ENCODE measurements at places on chromosomes 5 and 9.

GRCh38 chr9:134325096-134325812 lies 1.0 kb upstream of the RXRA start:
- DNase-seq, result peak; percentile 69

- no peak for DNase-seq
Measured at GRCh38 chr5:76782444-76782843, 36.4 kb upstream of the F2RL1 start.

DNA sequence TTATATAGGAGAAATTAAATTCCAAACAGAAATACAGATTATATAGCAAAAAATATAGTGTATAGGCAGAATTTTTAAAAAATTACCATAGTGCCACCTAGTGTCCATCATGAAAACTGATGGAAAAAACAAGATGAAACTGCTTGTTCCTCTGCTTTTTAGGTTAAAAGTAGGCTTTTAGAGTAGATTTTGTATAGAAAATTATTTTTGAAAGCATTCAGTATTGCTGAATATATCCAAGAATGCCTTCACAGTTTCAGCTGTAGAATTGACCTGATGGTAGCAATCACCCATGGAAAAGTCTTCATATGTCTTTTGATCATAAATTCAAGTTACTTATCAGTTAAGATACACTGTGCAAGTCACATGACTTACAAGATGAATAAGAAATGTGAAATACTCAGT lies 19.7 kb downstream of the RIOK2 start:
- peak; percentile 25 for DNase-seq

GRCh38 chr5:175696139-175696854 lies 38.4 kb downstream of the HRH2 start:
- DNase-seq, result peak; percentile 60

- no peak for DNase-seq
Measured at GRCh38 chr9:1550636-1551035, 464.5 kb upstream of the SMARCA2 start.

GRCh38 chr9:97280755-97281330 lies 26.6 kb upstream of the CCDC180 start:
- peak; percentile 72 for DNase-seq

DNA sequence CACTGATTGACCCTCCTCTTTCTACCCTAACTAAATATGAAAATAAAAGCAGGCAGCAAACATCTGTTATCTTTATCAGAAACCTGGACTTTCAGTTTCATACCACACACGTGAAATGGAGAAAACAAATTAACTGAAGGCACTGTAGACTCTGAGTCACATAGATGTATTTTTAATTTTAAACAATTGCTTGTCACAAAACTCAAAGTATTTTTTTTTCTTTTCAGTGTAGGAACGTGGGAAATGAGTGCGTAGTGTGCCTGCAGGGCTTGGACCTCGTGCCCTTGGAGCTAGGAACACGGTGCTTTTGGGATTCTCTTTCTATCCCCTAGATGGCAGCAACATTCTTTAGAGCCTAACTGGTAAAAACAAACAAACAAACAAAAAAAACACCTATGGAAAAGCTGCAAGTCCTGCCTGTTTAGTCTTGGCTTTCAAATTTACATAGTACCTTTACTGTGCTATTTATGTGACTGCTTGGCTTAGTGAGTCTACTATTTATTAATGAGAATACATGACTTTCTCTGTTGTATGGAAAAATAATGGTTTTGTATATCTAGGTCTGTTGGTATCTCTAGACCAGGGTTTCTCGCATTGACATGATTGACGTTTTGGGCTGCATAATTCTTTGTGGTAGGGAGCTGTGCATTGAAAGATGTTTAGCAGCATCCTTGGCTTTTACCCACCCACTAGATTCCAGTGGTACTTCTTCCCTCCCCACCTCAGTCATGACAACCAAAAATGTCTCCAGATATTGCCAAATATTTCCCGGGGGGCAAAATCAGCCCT lies 16.8 kb upstream of the ACTBL2 start:
- peak; percentile 62 for DNase-seq

- no peak for DNase-seq
Measured at GRCh38 chr5:82713811-82714210, 363.4 kb downstream of the TMEM167A start.

GRCh38 chr9:6106711-6107339 lies 91.4 kb upstream of the RANBP6 start:
- DNase-seq, result peak; percentile 4

- DNase-seq, result peak; percentile 47
Measured at GRCh38 chr9:125889112-125889475, 141.9 kb downstream of the PBX3 start.

DNA sequence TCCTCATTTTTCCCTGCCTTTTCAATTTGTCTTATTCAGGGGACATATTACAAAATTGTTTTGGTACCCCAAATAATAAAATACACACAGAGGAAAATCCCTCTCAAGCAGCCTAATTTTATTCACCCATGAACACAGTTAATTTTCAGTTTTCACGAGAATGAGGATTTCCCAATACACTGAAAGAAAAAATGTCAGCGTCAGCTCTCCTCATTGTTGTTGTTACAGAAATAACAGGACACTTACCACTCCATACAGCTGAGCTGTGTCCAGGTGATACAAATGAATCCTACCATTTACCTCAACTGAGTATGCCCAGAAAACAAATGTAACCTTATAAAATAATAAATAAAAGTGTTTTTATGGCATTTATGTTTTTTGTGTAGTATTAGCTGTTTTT lies 144.6 kb upstream of the PCA3 start:
- no peak for DNase-seq
